Activated T-helper 1 cell treated with anti-CD3 and anti-CD28 coated beads, Interleukin-2, amount 50 U/mL, for 16 hours (primary cell): ENCODE measurements at places on chromosomes 12 and 14.

DNA sequence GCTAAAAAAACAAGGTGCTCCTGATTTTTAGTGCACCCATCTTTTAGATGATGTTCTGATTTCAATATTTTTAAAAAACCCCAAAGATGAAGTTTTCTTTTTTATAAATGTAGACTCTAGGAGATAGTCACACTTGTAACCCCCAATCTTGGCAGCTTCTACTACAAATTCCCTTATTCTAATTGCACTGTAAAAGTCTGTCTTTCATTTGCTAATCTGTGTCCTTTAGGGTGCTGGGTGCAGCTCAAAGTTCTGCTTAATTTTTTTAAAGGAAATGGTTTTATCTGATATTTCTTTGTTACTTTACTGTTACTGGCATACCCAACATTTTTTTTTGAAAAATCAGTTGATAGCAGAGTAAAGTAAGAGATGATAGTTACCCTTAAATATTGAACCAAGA is 172.0 kb downstream of the TRHDE start:
- DNase-seq, result no peak

- no peak for DNase-seq
Observed at GRCh38 chr12:107564946-107565345, 120.7 kb upstream of the PWP1 start.

- DNase-seq, result no peak
Observed at GRCh38 chr14:75461755-75462349, 34.0 kb downstream of the JDP2 start.

DNA sequence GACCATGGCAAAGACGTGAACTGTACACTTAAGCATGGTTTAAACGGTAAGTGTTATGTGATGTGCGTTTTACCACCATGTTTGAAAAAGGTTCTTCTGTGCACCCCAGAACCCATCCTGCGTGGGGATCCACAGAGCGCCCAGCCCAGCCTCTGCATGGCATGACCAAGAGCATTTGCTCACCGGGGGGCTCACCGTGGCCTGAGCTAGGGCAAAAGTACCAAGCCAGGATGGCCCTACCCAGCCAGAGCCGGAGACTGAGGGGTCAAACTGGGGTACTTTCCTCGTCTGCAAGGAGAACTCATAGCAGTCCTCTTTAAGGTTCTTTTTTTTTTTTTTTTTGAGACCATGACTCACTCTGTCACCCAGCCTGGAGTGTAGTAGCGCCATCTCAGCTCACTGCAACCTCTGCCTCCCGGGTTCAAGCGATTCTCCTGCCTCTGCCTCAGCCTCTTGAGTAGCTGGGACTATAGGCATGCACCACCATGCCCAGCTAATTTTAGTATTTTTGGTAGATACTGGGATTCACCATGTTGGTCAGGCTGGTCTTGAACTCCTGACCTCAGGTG is 16.4 kb upstream of the ANKRD9 start:
- no peak for DNase-seq

GRCh38 chr14:104676694-104677511 is 12.5 kb upstream of the INF2 start:
- no peak for DNase-seq

DNA sequence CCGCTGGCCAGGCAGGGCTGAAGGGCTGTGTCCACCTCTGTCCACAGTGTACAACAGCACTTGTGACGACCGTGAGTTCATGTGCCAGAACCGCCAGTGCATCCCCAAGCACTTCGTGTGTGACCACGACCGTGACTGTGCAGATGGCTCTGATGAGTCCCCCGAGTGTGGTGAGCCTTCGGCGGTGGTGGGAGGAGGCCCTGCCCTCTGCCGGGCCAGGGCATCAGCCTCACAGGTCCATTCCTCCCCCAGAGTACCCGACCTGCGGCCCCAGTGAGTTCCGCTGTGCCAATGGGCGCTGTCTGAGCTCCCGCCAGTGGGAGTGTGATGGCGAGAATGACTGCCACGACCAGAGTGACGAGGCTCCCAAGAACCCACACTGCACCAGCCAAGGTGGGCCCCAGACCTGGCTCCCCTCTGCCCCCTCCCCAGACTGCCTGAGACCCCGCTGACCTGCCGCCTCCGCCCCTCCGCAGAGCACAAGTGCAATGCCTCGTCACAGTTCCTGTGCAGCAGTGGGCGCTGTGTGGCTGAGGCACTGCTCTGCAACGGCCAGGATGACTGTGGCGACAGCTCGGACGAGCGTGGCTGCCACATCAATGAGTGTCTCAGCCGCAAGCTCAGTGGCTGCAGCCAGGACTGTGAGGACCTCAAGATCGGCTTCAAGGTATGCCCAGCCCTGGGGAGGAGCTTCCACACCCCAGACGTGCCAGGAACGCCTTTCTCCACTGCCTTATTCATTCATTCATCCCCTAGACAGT is 20.8 kb upstream of the NXPH4 start:
- no peak for DNase-seq

GRCh38 chr12:95102916-95103671 is 29.7 kb upstream of the NR2C1 start:
- no peak for DNase-seq

- no peak for DNase-seq
Observed at GRCh38 chr14:103576371-103577024, 13.7 kb downstream of the COA8 start.

- no peak for DNase-seq
Observed at GRCh38 chr12:95998611-95999286, 2.6 kb upstream of the HAL start.

DNA sequence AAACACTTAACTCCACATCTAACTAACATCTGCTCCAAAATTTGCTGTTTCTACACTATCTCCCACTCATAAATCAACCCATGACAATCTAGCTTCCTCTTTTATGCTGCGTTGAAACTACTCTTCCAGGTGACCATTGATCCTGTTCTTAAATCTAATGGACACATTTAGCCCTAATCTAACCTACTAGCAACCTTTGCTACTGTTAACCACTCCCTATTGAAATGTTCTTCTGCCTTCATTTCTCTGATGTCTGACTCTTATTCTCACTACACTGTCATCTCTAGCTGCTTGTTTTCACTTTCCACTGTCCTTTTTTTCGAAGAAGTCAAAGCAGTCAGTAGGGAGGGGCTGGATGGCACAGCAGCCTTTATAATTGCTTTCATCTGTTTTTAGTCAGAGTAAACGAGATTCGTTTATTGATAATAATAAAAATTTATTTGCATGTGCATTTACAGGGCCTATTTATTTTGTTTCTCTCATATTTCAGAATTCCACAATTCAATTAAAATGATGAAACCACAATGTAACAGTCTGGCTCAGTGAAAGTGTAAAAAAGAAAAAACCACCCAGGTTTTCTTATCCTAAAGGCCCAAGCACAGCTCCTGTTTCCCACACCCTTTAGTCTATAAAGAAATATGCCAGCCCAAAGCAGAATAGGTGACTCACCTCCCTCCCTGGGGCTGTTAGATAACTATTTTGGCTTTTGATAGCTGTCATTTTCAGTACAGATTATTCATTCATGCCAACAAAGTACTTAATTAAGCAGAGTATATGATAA is 44.9 kb downstream of the ATP2B1 start:
- DNase-seq, result peak; percentile 6

GRCh38 chr14:70139384-70139783 is 49.4 kb downstream of the SLC8A3 start:
- DNase-seq, result no peak

DNA sequence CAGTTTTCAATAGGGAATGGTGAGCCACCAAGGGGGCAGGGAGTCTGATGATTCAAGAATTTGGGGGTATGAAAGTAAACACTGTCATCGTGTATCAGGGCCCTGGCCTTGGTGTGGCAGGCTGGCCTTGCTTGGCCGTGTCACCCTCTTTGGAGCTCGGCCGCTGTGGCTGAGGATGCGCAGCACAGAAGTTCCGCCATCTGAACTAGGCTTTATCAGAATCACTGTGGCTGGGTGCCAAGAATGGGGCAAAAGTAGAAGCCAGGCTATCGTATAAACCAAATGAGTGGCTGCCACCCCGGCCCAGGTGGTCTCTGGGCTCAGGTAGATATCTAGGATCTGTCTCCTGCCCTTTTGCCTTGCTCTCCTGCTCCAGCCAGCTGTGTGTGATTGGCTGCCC is 137.4 kb downstream of the PAPOLA start:
- DNase-seq, result no peak

- no peak for DNase-seq
Observed at GRCh38 chr14:81406863-81407262, 6.7 kb upstream of the STON2 start.

DNA sequence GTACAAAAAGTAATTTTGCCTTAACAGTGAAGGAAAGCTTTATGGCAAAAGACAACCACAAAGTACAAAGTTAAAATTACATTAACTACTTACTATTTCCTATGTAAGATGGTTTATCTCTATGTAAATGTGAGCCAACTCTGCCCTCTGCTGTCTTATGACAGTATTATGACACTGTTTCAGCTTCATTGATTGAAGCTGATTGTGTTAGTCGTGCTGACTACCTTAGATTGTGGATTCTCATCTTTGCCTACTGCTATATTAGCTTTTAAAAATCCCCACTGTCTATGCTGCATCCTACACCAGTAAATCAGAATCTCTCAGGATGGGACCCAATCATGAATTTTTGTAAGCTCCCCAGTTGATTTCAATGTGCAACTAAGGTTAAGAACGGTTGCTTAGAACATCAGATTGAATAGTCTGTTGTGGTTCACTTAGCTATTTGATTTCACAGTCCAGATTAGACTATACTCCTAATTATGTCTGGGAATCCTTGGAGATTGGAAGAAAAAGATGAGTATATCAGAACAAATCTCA is 12.2 kb upstream of the SPTB start:
- peak; percentile 4 for DNase-seq

DNA sequence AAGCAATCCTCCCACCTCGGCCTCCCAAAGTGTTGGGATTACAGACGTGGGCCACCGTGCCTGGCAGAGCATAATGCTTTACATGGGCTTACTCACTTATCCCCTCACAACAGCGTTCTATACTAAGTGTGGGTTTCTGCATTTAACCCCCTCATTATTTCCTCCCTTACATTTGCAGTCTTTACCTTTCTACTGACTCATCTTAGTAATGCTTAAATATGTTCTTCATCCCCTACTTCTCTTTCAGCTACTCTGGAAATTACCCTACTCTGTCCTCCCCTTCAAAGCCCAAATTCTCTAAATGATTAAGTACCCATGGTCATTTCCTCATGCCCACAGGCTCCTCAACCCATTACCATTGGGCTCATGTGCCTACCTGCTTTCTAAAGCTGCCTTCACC is 40.7 kb downstream of the NKX2-1 start:
- DNase-seq, result no peak

DNA sequence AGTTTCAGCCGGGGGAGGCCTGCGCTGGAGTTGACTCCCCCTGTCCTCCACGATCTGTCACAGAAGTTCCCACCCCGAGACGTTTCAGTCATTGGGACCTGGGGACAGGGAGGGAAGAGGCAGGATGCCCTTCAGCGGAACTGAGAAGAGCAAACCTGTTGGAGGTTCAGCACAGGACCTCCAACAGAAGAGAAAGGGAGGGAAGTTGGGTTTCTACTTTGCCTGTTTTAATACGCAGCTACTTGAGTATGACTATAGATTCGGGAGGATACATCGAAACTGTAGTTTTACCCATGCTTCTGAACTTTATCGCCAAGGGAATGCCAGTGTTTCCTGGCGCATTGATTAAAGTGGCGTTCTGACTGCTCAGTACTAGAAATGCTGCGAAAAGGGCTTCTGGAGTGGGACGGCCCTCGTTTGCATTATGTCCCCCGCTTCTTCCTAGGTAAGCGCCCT is 2.3 kb upstream of the DUSP6 start:
- DNase-seq, result no peak

GRCh38 chr12:94121886-94122285 is 26.5 kb upstream of the PLXNC1 start:
- no peak for DNase-seq

DNA sequence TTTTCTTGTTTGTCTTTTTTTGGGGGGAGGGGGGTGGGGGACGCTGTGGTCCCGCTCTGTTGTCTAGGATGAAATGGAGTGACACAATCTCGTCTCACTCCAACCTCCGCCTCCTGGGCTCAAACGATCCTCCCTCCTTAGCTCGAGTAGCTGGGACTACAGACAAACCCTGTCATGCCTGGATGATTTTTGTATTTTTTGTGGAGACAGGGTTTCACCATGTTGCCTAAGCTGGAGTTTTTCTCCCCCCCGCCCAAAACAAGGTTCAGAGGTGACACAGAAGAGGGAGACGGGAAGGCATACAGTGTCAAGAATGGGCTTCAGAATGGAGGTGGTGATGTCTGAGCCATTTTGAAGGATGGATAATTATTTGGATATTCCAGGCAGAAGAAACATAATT is 116.9 kb upstream of the ATF1 start:
- no peak for DNase-seq

- DNase-seq, result no peak
Observed at GRCh38 chr14:77804592-77804991, 4.7 kb downstream of the ADCK1 start.

DNA sequence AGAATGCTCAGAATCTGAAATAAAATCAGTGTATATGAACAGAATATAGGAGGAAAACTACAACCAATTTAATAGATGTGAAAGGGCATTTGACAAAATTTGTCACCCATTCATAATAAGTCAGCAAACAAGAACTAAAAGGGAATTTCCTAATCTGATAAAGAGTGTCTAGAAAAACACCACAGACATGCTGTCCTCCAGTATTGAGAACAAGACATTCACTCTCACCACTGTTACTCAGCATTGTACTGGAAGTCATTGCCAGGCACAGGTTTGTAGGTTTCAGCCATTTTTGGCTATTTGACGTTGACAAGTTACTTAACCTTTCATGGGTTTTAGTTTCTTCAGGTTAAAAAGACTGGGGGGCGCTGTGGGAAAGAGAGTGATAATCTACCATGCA is 13.2 kb downstream of the EIF2S1 start:
- DNase-seq, result no peak

- no peak for DNase-seq
Observed at GRCh38 chr14:53748691-53749090, 207.9 kb downstream of the BMP4 start.

DNA sequence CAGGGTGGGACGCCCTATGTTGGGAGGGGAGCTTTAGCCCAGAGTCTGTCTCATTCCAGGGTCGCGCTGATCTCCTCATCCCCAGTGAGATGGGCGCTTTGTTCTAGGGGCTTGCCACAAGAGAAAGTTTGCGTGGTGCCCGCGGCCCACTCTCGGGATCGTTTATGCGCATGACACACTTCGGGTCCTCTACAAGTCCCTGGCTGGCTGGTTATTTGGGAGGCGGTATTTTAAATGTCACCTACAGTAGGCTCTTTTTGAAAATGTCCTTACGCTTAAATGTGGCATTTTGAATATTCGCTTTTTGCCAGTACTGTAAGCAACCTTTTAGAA is 541 bp downstream of the GOLT1B start:
- DNase-seq, result peak; percentile 5
